Activated T-cell treated with anti-CD3 and anti-CD28 coated beads for 48 hours (primary cell): ENCODE measurements at places on chromosomes 11 and 22.

DNA sequence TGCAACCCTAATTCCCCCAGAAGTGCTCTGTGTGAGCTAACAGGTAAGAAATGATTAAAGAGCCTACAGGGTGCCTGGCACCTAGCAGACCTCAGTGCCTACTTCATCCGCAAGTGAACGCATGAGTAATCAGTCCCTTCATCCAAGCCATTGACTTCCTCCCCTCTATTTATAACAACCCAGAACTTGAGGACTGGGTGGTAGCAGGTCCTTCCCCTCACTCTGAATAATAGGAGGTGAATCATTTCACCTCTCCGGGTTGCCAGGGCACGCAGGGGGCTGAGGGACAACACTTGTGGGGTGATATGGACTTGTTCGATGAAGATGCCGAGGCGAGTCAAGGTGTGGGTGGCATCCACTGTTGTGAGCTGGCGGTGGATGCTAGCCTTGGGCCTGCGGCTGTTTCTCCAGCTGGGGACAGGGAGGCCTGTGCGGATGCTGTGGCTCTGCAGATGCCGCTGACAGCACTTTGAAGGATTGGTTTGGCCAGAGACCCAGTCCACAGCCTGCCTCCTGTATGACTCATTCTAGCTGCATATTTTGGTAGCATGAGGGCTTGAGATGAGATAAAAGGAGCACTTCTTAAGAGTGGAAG, 11.7 kb upstream of the SORL1-AS1 start:
- DNase-seq: peak; percentile 82

DNA sequence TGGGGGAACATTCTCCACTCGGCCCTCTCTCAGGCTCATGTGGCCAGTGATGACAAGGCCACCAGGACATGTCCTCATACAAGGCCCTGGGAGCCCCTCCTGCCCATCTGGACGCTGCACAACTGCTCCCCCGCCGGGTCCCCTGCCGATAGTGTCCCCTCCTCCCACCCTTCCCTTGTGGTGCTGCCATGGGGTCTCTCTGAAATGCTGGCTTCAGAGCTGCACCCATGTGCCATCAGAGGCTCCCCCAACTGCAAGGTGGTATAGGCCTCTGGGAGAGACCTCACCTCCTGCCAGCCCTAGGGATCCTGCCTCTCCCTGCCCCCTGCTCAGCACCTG, 113.0 kb downstream of the KCNQ1OT1 start:
- no peak for DNase-seq

DNA sequence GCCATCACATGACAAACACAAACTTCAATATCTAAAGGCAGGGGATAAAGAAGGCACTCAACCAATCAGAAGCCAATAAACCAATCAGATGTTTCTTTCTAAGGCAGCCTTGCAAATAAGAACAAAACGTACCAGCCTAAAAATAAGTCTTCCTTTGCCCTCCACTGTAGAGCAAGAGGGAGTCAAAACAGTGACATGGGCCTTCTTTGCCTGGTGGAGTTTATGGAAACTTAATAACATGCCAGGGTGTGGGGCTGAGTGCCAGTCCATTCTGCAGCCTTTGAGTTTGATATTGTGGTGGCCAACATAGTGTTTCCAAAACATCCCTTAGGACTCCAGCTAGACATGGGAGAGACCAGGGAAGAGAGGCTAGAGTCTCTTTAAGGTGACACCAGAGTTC, 126.1 kb upstream of the NECTIN1 start:
- no peak for DNase-seq

DNA sequence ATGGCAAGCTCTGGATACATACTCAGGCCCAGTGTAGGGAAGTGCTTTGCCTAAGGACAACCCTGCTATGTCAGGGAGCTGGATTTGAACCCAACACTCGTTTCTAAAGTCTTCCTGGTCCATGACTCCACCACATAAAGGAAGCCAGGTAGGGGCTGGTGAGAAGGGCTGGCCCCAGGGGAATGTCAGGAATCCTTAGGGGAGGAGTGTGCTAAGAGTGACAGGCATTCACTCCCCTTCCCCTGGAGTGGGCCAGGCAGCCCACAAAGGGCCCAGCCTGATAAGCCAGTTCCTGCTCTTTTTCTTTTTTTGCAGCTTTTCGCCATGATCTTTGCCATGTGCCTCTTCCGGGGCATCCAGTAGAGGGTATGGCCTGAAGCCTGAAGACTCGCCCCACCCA, 21.9 kb downstream of the TP53I11 start:
- no peak for DNase-seq

DNA sequence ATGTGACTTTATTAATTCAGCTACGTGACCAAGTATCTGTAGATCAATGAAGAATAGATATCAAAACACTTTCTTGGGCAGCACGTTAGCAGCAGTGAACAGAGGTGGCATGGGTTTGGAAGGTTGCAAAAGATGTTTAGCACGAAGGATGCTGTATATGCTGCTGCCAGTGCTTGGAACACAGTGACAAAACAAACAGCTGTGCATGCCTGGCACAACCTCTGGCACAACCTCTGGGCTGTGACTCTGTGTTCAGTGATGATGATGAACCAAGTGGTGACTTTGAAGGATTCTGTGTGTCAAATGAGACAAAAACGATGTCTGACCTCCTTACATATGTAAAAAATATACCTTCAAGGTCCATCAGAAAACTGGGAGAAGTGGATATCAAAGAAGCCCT, 104.7 kb downstream of the TBC1D22A start:
- no peak for DNase-seq

GRCh38 chr22:22576244-22576988, 17.4 kb upstream of the PRAME start:
- DNase-seq: peak; percentile 17

GRCh38 chr11:100910808-100911207, 218.8 kb downstream of the PGR start:
- DNase-seq: no peak

DNA sequence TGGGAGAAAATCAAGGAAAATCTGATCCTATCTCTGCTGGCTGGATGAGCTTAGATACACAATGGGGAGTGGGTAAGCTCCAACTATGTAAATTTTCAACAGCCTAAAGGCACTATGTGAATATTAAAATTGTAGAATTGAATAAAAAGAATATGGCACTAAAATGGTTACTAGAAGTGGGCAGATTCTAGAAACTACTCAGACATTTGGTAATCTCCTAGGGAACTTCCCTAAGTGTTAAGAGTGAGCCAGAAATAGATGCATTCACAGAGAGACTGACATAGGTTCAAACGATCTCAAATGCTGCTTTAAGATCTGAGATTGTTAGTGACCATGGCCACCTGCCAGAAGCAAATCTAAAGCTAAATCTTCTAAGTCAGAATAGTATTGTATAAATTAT, 4.3 kb upstream of the OR52E1 start:
- DNase-seq: no peak

GRCh38 chr11:15807827-15808226, 548.5 kb downstream of the SOX6 start:
- DNase-seq: no peak

DNA sequence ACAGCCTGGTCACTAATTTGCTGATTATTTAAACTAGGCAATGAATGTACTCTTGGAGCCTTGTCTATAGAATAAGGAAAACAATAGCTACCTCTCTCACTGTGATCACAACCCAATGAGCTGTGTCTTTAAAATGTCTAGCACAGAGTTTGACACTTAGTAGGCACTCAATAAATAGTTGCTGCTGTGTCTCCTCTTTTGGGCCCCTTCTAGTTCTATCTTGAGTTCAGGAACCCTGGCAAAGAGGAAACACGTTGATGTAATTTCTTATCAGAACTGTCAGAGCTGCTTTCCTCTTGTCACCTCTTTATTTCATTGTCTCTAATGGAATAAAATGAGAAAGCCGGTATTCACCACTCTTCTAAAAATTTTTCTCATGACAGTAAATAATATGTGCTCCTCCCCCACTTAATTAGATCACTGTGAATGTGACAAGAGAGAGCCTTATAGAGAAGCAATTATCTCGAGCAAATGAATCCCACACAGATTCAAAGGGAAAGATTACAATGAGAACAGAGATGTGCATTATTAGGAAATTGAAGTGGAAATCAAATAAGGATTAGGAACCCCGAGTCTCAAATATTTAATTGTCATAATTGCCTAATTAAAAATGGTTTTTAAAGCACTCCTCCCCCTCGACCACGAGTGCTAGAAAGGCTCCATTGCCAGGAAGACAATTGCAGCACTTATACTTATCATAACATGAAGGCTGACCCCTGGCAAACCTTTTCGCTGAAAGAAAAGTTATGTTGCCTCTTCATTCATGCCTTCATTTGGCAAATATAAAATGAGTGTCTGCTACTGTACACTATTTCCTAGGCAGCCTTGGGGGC, 175.0 kb upstream of the BDNF start:
- no peak for DNase-seq

DNA sequence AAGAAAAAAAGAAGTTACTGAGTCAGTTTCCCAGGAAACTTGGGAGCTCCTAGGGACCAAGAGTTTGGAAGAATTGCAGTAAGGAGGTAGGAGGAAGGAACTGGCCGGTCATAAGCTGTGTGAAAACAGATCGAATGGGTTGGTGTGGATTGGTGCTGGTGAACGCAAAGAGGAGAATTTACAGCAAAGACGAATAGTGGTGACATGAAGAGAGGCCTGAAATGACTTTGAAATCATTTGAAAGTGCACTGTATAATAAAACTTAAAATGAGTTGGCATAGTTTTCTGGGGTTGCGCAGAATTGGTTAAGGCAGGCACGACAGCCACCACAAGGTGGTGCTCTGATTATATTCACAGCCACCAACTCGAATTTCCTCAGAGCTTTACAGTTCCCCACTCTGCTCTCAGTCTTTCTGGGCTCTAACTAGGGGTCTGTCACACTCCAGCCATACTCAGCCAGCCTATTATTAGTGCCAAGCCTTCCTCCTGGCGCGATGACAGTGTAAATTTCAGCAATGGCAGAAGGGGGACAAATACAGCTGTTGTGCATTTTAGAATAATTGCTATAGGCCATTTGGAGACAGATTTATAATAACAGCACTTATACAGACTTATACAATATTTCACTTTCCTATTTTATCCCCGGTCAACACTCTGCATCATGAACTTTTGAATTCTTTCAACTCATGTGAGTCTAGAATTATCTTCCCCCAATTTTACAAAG, 8.3 kb upstream of the HTR3B start:
- peak; percentile 10 for DNase-seq

- no peak for DNase-seq
Observed at GRCh38 chr11:93605642-93606041, 55.8 kb upstream of the CEP295 start.

GRCh38 chr11:57775491-57775890, 13.9 kb downstream of the CTNND1 start:
- DNase-seq: no peak

DNA sequence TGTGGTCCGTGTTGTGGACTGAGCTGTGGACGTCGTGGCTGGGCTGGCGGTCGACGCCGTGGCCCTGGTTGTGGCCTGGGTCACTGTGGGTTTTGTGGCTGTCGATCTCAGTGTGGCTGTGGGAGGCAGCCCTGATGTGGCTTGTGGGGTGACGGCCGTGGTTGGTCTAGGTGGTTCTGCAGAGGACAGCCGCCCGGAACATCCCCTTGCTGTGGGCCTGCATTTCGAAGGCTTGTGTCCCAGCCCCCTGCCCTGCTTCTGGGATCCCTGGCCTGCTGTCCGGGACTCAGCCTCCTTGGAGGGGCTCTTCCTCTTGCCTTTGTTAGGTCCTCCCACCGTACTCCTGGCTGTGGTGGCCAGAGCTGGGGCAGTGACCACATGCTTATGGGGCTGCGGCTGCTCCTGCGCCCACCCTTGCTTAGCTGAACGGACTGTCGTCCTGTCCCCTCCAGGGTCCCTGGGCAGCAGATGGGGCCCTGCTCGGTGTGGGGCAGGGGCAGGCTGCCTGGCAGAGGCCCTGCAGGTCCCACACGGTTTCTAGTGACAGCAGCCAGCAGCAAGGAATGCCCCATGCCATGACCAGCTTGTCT, 17.1 kb downstream of the MUC6 start:
- no peak for DNase-seq

- no peak for DNase-seq
Observed at GRCh38 chr11:101441747-101442146, 142.1 kb downstream of the TRPC6 start.

- DNase-seq: no peak
Observed at GRCh38 chr22:48141301-48141700, 1378.9 kb downstream of the TBC1D22A start.

- DNase-seq: no peak
Observed at GRCh38 chr11:394034-394857, at the start of gene PKP3. Gene PKP3 (plus strand): TSS chr11:394209. CDS start chr11:394293, 84 bp downstream.

DNA sequence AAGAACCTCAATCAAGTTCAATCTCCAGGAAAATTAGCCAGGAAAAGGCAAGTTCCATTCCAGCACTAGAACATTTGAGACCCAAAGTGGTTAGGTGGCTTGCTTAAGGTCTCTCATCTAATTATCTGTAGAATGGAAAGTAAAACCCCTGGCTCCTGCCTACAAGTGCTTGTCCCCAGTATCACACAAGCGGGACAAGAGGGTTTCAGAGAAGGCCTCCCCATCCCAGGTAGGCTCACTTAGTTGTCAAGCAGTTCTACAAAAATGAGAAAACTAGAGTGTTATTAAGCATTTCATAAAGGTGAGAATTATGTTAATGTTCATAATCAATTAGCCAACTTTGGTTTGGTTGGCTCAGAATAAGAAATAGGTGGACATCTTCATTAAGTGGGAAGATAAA, 5.5 kb downstream of the POU2AF1 start:
- DNase-seq: no peak
